Omental fat pad (tissue), 4 donors: ENCODE measurements at places on chromosomes 4 and X.

GRCh38 chr4:183455431-183456195, 11.2 kb downstream of the CDKN2AIP start:
- DNase-seq, result no peak

- DNase-seq, result no peak
Measured at GRCh38 chr4:137922721-137923120, 319.4 kb downstream of the SLC7A11 start.

GRCh38 chr4:43146198-43146597, 253.7 kb downstream of the GRXCR1 start:
- DNase-seq, result no peak

GRCh38 chr4:103307453-103308247, 109.5 kb upstream of the CENPE start:
- DNase-seq, result no peak

DNA sequence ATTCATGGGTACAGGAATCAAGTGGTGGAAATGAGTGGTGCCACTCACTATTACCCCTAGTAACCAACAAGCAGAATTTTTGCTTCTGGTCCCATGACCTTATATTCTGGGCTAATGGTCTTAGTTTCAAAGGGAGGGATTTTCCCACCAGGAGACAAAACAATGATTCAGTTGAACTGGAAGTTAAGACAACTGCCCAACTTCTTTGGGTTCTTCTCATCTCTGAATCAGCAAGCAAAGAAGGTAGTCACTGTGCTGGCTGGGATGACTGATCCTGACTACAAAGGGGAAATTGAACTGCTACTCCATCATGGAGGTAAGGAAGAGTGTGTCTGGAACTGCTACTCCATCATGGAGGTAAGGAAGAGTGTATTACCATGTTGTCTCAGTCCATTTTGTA, 87.2 kb downstream of the IL13RA2 start:
- no peak for DNase-seq

- no peak for DNase-seq
Measured at GRCh38 chr4:137421796-137422195, 110.5 kb downstream of the PCDH18 start.

DNA sequence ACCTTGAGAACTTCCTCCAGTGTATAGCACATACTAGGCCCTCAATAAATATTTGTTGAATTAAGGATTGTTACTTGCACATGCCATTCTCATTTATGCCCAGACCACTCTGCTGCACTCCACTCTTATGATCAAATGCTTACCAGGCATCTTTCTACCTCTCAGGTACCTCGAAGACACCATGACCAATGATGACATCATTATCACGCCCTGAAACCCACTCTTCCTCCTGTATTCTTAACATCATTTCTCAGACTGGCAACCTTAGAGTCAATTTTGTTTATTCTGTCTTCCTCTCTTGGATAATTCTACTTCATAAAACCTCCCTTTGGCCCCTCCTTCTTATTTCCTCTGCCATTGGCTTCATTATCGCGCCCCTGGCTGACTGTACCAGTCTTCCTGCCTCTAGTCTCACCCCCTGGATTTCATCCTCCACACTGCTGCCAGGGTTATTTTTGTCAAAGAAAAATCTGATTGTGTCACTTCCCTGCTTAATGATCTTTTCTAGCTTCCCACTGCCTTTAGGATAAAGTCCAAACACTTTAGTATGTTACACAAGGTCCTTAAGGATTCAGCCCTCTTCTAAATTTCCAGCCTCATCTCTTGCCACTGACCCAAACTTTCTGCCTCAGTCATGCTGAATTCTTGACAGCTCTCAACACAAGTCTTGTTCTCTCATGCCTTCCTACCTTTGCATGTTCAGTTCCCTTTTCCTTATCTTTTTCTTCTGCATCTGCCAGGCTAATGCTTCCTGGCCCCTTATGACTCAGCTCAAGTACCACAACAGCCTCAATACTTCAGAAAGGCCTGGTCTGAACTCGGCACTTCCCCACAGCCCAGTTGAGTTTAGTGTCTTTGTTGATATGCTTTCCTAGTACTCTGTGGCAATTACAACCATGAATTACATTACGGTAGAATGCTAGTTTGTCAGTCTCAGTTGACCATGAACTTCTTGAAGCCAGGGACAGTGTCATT, 45.8 kb downstream of the HDAC8 start:
- no peak for DNase-seq

GRCh38 chr4:2688281-2688680, 67.9 kb downstream of the TNIP2 start:
- DNase-seq, result no peak

- DNase-seq, result no peak
Measured at GRCh38 chr4:106695501-106696262, 327.1 kb upstream of the GIMD1 start.

DNA sequence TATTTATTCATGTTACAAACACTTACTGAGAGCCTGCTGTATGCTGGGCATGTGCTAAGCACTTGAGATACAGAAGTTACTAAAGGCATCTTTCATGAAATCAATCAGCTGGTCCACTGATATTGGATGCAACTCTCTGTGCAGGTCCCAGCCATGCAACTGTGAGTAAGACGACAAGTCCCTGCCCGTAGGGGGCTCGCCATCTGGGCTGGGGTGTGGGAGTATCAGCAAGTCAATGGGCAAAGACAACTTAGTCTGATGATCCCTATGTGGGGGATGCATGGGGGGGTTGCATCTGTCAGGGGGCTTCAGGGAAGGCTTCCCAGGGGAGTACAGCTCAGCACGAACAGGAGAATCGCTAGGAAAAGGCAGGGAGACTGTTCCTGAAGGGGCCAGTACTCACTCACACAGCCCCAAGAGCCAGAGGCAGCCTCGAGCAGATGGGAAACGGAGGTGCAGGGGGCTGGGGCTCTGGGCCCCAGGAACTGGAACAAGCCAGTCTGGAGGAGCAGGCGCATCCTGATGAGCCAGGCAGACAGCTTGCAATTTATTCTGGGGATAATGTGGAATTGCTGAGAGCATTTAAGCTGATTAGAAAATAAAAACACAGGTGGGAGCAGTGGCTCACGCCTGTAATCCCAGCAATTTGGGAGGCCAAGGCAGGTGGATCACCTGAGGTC, 40.2 kb downstream of the CRMP1 start:
- no peak for DNase-seq

DNA sequence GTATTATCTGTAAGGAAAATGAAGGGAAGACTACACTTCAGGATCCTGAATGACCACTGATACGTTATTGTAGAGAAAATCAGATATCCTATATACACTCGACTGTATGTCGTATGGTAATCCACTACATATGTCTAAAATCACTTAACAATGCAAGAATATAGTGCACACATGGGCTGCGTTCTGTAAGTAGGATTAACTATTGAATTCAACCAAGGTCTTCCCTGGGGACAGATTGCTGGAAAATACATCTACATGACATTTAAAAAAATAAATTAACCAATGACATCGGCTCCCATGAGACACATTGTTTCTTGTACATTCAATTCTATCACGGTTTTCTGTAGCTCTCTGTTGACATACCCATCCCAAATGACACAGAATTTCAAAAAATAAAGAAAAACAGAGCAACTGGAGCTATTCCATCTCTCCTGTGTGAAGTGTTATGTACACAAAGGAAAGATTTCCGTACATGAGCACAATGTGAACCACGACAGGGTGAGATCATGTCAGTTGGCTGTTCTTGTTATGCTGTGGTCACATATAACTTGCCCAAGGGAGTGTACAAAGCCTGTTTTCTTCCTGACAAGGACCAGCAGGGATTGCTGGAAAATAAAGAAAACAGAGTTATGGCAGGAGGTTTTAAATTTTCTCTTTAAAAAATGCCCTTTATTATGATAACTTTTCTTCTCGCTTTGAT, 6.1 kb downstream of the ENOX2 start:
- DNase-seq, result no peak

- DNase-seq, result no peak
Measured at GRCh38 chrX:144801786-144802185, 445.5 kb upstream of the SPANXN1 start.

- DNase-seq, result no peak
Measured at GRCh38 chr4:17667653-17668201, 53.3 kb downstream of the MED28 start.

GRCh38 chr4:149311076-149311475, 504.6 kb downstream of the IQCM start:
- DNase-seq, result no peak

- no peak for DNase-seq
Measured at GRCh38 chr4:76200771-76201231, 12.8 kb downstream of the SCARB2 start.

DNA sequence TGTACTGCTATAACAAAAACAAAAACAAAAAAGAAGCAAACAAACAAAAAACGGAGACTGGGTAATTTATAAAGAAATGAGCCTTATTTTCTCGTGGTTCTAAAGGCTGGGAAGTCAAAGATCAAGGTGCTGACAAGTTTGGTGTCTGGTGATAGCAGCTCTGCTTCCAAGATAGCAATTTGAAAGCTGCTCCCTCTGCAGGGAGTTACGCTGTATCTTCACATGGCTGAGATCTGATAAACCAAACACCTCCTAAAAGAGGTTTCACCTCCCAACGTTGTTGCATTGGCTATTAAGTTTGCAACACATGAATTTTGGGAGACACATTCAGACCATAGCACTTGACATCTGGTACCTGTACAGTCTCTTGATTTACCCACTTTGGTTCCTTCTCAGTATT, 854.2 kb downstream of the CENPC start:
- DNase-seq, result no peak

- DNase-seq, result no peak
Measured at GRCh38 chr4:84238247-84239090, 260.6 kb downstream of the NKX6-1 start.

DNA sequence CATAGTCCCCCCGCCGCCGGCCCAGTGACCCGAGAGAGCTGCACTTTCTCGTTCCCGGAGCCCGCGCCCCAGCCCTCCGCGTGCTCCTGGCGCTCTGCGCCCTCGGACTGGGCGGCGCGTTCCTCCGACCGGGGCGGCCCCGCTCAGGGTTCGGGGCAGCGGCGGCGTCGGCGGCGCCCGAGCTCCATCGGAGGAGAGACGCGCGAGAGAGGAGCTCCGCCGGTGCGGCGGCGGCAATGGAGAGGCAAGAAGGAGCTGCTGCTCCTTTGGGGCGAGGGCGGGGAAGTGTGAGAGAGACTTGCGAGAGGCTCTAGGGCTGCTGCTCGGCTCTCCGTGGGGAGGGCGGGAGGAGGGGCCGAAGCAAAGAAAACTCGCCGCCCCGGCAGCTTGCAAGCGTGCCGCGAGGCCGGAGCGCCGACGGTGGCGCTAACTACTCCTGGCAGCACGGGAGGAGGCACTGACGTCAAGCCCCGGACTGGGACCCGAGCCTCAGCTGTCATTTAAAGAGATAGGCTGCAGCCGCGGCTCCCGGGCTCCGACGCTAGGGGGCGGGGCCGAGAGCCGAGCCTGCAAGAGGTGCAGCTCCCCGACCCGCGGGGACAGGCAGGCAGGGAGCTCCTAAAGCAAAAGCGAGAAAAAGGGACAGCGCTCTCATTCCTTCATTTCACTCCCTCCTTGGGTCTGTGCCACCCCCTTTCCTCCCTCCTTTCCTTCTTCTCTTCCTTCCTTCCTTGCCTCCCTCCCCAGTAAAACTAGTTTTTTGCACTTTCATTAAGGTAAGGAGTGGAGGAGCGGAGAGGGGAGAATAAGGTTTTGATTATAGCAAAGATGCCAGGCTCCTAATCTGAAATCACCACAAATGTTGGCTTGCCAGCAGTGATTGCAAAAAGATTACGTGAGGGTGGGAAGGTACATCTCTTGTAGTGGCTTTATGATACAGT, at the start of gene KCTD8:
Gene KCTD8, minus strand, starts transcription at position 289 of the 941 bp plus-strand sequence.
- peak; percentile 53 for DNase-seq

DNA sequence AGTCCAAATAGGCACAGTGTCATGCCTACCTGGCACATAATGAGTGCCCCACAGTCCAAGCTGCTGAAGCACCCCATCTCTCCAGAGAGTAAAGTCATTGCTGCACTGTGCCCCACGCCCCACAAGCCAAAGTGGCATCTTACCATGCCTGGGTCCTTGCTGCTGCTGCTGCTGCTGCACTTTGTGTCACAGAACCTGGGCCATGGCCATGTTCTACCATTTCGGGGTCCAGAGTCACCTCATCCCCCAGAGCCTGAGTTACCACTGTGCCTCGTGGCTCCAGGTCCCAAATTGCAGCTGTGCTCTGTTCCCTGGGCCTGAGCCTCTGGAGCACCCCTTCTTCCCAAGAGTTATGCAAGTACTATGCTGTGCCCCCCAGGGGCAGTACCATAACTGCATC, 40.5 kb downstream of the SLC10A7 start:
- DNase-seq, result no peak

DNA sequence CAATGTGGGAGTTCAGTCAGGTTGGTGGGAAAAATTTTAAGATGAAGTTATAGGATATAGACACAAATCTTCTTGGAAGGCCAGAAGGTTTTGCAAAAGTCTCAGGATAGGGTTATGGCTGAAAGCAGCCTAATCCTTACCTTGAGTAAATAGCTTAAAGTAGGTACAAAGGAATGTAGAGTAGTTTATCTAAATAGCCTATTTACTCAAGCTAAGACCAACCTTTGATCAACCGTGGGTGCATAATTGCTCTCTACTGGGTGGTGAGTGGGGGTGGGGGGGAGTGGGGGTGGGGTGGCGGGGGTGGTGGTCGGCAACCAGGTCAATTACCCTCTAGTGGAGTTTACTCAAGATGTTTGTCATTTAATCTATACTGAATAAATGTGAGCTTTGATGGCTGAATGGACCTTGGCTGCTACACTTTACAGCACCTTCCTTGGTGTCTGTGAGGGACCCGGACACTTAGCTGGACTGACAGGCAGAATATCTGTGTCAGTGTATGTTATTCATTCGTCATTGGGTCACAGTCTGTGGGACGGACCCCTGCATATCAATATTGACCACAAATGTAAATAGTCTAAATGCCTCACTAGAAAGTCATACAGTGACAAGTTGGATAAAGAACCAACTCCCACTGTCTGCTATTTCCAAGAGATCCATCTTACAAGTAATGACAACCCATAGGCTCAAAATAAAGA, 545.7 kb upstream of the PABPC4L start:
- DNase-seq, result no peak

GRCh38 chr4:67327245-67328017, 217.9 kb downstream of the CENPC start:
- DNase-seq, result no peak

GRCh38 chr4:55143858-55144257, 18.5 kb upstream of the KDR start:
- DNase-seq, result no peak

DNA sequence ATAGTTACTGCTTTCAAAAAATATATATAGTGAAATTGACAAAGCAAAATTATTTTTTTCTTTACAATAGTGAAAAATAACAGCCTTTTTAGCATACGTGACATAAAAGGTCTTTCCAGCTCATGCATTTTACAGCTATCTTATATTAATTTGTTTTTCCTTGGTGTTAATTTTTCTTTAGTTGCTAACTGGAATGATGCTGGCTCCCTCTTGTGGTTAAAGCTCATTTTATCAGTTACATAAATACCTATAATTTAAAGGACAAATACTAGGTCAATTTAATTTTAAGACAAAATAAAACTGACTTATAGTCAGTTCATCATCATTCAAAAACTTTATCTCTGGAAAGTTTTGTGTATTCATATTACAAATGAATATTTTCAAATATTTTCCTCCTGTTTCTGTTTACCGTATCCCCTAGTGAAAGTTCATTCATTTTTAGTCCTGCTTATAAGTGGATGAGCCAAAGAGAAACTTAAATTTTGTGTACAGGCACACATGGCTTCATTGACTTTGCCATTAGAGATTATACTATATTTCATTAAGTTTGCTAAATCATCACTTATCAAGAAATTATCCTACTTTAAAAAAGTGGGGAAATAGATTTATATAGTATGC, 9.9 kb upstream of the ANAPC4 start:
- DNase-seq, result no peak

- no peak for DNase-seq
Measured at GRCh38 chr4:81828991-81829390, 357.3 kb upstream of the RASGEF1B start.

- no peak for DNase-seq
Measured at GRCh38 chrX:40513012-40513411, 67.8 kb upstream of the ATP6AP2 start.
